ENCODE measurements at places on chromosomes 16 and 17.

GRCh38 chr16:72787514-72788268 is 260.2 kb downstream of the ZFHX3 start:
- peak; percentile 86 for DNase-seq

GRCh38 chr16:46573834-46574159 is 47.4 kb downstream of the SHCBP1 start:
- DNase-seq: no peak

- DNase-seq: no peak
Measured at GRCh38 chr16:79658301-79659033, 57.9 kb upstream of the MAF start.

DNA sequence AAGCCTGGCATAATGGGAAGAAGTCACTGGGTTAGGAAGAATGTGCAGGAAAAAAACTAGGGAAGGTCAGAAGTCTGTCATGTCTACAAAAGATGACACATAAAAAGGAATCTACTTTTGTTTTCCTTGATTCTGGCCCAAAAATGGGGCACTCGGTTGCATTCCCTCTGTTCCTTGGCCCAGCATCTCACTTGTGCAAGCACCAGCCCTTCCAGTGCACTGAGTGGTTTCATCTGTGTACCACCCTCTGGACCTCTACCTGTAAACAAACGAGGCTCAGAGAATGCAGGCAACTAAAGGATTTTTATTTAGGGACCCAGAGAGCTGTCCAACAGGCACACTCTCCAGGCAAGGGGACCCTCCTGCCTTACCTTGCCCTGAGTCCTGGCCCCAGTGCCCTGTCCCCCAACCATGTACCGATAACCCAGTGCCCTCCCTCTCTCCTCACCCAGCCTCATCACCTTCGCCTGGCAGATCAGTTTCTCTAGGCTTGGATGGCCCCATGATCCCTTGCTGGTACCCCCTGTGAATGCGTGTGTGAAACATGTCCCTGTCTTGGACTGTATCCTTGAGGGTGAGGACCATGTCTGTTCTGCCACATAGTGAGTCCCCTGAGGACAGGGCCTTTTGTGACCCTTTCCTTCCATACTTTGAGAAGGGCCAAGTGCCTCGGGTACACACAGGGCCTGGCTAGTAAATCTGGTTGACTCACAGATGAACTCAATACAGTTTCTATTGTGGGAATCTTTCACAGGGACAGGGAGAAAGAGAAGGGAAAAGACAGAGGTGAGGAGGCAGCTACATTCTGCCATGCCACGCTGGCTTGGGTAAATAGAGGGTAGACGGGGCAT is 13.3 kb downstream of the NXPH3 start:
- DNase-seq: no peak

GRCh38 chr17:1035546-1036170 is 38.7 kb downstream of the TIMM22 start:
- DNase-seq: no peak

DNA sequence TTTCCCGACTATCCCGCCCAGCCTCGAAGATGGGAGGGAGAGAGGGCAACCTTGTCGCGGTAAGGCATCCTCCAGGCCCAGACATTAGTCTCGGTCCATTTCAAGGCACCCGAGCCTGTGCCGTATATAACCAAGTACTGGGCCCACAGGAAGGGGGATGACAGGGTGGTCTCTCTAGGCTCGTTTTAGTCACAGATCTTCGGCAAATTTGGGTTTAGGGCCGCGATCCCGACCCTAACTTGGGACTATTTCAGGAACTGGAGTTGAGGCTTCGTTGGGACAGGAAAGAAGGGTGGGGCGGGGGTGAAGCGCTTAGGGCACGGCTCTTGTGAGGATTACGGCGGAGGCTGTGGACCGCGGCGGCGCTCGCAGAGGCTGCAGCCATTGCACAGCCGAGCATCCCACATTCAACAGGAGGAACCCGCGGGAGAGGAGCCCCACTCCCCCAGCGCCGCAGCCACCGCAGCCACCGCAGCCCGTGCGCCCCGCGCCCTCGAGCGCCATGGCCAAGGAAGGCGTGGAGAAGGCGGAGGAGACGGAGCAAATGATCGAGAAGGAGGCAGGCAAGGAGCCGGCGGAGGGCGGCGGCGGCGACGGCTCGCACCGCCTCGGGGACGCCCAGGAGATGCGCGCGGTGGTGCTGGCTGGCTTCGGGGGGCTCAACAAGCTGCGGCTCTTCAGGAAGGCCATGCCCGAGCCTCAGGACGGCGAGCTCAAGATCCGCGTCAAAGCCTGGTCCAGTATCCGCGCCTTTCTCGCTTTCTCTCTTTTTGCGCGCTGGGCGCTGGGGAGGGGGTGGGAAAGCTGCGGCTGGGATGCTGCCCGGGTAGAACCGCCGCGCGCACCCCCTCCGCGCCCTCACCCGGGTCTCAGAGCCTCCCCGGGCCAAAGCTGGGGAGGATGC is at the start of gene VAT1L:
Gene VAT1L, plus strand, starts transcription at position 384 of the 904 bp plus-strand sequence. Its CDS starts 119 bp downstream, at position 503.
- no peak for DNase-seq

- DNase-seq: no peak
Measured at GRCh38 chr16:27945233-27945973, 118.1 kb downstream of the GSG1L start.

DNA sequence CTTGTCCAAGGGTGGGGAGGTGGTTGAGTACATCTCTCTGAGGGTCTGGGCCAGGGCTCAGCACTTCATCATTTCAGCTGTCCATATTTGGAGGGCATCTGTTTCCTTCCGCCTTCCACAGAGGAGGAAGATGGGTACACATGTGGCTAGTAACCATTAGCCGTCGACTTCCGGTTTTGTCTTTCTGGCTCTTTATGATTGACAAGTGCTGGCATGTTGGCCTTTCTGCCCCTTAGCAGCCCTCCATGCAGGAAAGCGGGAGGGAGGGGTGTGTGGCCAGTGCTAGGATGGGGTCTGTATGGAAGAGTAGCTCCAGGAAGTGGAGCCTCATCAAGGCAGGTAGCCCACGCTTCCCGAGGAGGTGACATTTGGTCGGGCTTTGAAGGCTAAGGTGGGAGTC is 69.6 kb downstream of the RAI1 start:
- peak; percentile 74 for DNase-seq

GRCh38 chr17:10311131-10311530 is 61.7 kb downstream of the MYH13 start:
- no peak for DNase-seq

DNA sequence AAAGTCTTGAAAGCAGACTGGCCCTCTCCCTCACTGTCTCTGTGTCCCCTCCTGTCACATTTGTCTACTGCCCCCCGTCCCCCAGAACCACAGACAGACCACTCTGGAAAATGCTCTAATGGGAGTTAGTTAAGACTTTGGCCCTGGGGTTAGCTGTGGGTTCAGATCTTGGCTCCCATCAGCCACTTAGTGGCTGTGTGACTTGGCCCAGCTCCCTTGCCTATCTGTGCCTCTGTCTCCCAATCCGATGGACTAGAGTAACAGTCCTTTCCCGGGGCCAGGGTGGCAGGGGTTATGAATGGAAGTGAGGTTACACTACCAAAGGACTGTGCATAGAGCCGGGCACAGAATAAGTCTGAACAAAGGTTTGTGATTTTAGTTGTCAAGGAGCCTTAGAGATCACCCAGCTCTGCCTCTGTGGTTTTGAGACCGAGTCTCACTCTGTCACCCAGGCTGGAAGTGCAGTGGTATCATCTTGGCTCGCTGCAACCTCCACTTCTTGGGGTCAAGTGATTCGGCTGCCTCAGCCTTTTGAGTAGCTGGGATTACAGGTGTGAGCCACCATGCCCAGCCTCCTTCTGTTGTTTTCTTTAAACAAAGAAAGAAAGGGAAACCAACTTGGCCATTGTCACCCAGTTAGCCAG is 23.7 kb downstream of the PPL start:
- no peak for DNase-seq

GRCh38 chr17:82424001-82424862 is 5.8 kb upstream of the OGFOD3 start:
- peak; percentile 64 for DNase-seq

DNA sequence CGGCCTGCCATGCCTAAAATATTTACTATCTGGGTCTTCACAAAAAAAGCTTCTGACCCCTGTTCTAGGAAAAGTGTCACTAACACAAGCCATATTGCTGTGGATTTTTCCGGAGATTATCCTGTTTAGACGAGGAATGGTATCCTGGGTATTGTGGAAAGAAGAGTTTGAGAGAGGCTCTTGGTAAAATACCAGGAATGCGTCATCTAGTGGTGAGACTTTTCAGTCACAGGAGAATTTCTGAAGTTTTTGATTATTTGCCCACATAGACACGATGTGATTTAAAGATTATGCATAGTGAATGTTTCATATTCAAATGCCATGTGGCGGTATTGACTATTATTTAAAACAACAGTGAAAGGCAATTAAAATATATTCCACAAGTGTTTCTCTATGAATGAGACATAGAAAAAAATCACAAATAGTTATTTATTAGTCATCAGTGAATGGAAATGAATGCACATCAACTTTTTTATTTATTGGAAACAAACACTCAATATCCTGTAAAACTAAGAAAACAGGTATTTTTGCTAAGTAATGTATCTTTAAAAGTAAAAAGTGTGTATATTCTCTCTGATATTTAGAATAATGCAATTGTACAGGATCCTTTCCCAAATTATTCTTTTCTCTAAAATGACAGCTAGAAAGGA is 7.8 kb downstream of the KRT28 start:
- DNase-seq: no peak

- DNase-seq: no peak
Measured at GRCh38 chr16:2769100-2769529, 8.0 kb downstream of the ELOB start.

GRCh38 chr17:72240333-72240732 is 119.5 kb downstream of the SOX9 start:
- DNase-seq: peak; percentile 24

- DNase-seq: no peak
Measured at GRCh38 chr16:58012481-58012880, 11.3 kb downstream of the USB1 start.

- DNase-seq: no peak
Measured at GRCh38 chr16:80509872-80510271, 30.9 kb upstream of the DYNLRB2 start.

DNA sequence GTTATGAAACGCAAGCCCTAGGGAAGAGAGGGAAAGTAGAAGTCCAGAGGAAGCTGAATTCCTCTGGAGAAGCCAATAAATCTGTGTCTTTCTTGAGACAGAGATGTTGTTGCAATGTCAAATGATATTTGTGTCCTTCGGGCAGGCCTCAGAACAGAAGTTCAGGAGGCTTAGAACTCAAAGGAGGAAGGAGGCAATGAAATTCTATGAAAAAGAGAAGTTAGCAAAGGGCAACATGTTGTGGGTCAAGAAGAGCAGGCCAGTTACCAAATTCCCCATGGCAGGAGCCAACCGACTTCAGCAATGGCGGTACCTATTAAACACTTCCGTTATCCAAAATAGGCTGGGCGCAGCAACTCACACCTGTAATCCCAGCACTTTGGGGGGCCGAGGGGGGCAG is 109.0 kb upstream of the DHX40 start:
- DNase-seq: no peak

DNA sequence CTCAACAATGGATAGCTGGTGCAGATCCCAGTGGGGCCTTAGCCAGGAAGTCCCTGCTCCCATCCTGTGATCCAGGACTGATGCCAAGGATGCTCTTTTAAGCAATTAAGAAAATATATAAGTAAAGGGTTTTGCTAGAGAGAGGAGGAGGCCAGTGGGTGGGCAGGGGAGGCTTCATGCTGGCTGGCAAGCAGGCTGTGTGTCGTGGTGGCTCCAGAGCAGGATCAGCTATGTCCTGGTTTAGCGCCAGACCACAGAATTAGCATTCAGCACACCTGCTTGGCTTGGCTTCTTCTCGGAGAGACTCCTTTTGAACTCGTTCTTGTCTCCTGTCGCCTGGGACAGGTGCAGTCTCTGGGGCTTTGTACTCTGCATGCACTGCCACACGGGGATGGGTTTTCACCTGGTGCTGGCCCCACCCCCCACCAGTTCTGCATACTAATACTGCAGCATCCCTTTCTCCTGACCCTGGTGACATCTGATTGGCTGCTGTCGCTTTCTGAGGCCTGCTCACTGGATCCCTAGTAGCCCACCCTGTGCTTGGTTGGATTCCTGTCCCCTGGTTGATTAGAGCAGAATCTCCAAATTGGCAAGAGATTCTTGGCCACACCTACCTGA is 66.1 kb downstream of the PLD6 start:
- DNase-seq: no peak

DNA sequence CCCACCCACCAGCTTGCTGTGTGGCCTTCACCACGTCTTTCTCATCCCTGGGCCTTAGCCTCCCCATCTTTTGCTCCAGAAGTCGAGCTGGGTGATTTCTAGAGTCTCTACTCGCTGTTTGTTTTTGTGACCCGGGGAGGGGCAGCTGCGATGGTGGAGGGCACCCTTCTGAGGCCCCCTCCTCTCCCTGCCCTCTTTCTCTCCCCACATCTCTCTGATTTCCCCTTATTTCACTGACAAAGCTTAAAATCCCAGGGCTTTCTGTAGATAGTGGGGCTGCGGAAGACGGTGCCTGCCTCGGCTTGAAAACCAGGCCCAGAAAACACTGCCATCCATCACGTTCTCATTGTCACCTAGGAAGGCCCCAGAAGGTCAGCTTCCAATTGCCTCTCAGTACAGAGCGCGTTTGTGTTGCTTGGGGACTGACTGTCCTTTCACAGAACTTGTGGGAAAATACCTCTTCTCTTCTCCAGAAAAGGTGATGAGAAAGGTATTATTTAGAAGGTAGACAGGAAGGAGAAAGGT is 95.1 kb downstream of the NTN1 start:
- no peak for DNase-seq

DNA sequence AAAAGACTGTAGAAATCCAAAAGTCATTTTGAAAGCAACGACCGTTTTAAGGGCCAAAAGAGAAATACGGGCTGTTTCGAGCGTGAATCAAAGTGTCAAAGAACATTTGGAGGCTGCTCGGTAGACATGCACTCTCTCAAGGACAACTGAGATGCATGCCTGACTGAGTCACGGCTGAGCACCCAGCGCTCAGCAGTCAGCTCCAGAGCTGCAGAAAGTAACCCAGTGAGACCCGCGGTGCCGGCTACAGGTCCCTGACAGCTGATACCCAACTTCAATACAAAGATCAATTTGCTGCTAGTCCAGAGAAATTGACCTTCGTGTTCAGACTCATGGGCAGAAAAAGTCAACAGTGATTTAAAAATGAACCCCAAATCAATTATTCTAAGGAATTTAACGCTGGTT is 214.9 kb downstream of the STX8 start:
- DNase-seq: no peak

DNA sequence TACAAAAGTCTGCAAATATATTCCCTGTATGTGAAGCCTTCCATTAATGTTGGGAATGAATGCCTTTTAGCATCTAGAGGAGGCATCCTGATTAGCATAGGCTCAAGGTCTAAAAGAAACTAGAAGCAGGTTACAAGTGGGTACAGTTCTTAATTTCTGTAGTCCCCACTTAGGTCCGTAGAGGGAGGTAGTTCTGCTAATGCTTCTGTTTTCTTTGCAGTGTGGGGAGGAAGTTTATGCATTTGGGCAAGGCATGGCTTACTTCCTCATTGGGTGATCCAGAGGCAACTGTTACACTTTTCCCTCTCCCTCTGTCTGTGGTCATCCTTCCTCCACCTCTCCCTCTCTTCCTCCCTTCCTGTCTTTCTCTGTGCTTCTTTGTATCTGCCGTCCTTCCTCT is 108.4 kb upstream of the ZKSCAN2 start:
- DNase-seq: no peak

DNA sequence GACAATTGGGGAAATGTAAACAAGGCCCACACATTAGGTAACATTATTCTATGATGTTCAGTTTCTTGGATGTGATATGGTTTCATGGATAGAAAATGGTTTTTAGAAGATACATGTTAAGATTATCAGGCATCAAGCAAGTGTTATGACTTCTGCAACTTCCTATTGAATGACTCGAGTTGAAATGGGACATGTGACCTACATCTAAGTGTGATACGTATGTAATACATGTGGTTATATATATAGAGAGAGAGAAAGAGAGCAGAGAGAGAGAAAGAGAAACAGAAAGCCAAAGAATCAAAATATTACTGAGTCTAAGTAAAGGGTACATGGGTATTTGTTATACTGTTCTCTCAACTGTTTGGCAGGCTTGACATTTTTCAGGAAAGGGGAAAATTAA is 1.7 kb downstream of the TMEM170A start:
- DNase-seq: peak; percentile 51
